NCI-H2171 (cell line): ENCODE measurements at places on chromosomes 6 and 20.

GRCh38 chr6:14109411-14109826, 8.2 kb upstream of the CD83 start:
- no peak for DNase-seq

GRCh38 chr6:54010340-54011276, 100.6 kb upstream of the MLIP start:
- no peak for DNase-seq

DNA sequence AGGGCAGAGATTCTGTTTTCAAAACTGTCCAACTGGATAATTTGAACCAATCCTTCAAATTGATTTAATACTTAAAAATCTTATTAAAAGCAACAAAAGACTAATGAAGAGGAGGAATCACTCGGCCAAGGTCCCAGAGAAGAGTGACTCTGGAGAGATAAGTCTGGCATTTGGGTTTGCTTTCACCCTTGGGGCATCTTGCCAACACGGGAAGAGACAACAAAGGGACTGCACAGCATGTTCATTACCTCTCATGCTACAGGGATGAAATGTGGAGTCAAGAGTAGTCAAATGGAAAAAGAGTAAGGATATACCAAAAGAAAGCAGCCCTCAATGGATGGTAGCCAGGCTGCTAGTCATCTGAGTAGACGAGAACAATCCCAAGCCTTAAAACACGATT, 68.2 kb downstream of the KHDRBS2 start:
- DNase-seq, result no peak

DNA sequence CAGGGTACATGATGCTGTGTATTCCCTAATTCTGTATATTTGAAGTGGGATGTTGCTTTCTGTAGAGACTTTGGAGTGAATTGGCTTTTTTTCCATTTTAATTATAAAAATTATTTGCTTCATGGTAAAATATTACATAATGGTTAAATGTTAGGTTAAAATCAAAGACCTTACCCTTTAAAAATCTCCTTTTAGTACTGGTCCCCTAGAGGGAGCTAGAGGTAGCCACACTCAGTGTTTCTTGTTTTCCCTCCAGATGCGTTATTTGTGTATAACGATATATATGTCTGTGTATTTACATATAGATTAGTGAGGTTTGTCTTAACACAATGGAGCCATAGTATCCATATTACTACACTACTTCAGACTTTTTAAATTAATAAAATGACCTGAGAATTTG, 146.7 kb downstream of the PLCB4 start:
- no peak for DNase-seq

DNA sequence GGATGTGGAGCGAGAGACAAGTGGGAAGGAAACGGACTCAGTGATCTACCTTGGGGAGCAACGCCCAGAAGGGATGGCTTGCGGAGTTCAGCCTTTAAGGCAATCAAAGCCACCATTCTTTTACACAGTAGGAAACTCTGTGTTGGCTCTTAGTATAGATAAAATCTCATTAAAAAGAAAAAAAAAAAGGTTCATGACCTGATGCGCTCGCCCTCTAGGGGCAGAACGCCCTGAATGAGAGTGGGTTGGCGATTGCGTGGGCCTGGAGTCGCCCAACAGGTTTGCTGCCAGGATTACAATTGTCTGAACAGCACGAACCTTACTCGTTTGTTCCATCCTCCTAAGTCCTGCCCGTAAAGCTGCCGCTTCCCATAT, 1.2 kb downstream of the TPD52L1 start:
- no peak for DNase-seq

DNA sequence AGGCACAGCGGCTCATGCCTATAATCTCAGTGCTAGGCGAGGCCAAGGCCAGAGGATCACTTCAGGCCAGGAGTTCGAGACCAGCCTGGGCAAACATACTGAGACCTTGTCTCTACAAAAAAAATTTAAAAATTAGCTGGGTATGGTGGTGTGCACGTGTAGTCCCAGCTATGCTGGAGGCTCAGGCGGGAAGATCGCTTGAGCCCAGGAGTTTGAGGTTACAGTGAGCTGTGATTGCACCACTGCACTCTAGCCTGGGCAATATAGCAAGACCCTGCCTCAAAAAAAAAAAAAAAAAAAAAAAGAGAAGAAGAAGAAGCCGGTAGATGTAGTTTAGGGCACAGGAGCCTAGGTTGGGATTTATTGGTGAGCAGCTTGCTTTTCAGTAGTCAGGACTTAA, 20.7 kb downstream of the MTHFD1L start:
- DNase-seq, result no peak
